ENCODE measurements at places on chromosomes 6 and 20.

DNA sequence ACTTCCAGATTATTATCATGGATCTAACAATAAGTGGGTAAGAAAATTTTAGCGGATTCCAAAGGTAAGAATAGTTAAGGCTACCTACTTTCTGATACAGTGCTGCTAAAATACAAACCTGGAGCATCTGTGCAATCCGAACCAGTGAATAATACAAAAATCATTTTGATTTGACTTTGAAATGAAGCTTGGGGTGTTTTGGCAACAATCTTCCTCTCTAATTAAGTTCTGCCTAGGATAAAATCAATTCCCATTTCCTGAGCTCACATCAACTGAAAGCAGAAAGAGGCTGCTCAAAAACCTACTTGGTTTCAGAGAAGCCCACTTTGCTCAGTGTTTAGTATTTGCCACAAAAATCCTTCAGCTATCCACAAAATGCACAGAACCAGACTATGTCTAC is 18.7 kb upstream of the SH3BGRL2 start:
- no peak for DNase-seq

DNA sequence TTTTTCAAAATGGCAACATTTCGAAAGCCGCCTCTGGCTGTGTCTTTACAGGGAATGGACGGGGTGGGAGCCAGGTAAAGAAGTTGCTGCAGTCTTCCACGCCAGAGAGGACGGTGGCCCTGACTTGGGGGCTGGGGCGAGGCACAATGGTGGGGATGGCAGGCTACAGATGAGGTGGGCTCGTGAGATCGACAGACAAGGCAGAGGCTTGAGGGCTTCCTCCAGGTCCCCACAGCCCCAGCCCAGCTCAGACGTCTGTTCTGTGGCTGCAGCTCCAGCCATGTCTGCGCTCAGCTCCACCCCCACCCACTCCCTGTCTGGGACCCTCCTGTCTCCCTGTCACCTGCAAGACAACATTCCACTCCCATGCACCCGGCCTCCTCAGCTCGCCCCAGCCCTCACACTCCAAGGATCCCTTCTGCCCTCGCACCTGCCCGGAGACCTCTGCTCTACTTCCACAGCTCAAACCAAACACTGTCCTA is 7.4 kb upstream of the C20orf144 start:
- no peak for DNase-seq

GRCh38 chr6:39322306-39322850 is at the start of gene KCNK16:
KCNK16 (minus strand) TSS chr6:39322702; CDS start chr6:39322540, 162 bp downstream.
- no peak for DNase-seq

DNA sequence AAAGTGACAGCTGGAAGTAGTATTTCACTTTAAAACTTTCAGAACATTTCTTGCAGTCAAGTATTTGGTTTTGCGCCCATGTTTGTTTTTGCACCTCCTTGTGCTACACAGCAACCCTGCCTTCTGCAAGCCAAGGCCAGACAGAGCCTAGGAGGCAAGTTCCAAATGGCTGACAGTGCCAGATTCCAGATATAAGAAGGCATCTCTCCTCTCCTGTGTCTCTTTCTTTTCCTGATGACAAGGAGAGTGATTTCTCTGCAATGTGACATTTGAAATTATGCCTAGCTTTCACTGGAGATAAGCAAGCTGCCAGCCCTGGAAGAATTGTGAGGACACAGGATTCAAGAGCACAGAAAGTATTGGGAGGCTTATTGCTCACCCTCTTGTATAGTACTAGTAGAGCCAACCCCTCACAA is 149.1 kb upstream of the TENT5A start:
- no peak for DNase-seq

DNA sequence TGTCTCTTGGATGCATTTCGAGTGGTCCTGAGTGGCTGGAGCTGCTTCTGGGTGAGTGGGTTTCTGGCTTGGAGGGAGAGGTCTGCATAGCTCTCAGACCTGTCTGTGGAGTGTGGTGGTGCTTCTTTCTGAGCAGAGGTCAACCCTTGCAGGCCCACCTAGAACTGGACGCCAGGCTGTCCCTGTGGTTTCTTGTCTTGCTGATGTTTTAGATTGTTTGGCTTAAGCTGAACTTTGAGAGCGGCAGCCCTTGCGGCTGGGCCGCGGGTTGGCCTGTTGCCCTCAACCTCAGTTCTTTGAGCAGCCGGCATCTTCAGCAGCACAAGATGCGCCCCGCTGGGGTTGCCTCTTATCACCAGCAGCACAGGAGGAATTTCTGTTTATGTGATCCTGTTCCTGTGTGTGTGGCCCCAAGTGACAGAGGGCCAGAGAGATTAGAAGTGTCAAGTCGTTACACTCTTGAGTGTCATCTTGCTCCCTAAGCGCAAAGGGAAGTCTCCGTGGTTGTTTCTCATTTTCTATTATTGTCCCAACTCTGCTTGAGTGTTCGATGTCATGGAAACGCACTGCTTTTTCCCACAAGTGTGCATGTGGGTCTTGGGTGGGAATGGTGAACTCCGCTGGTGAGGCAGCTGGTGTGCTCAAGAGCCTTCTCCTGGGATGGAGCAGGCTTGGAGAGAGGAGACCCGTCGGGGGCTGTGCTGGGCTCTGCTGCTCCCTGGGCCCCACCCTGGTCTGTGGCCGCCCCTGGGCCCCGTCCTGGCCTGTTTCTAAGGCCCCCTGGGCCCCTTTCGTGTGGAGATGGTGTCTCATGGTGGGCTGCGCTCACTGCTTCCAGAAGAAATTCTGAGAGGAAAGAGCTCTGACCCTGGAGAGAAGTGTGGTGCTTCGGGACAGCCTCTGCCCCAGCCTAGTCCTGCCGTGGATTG is 20.1 kb upstream of the SLC22A1 start:
- no peak for DNase-seq

GRCh38 chr6:1850121-1850839 is 240.6 kb downstream of the FOXC1 start:
- no peak for DNase-seq

- peak; percentile 4 for DNase-seq
These were observed 667 bp downstream of the STX11 start for GRCh38 chr6:144150710-144151657.

DNA sequence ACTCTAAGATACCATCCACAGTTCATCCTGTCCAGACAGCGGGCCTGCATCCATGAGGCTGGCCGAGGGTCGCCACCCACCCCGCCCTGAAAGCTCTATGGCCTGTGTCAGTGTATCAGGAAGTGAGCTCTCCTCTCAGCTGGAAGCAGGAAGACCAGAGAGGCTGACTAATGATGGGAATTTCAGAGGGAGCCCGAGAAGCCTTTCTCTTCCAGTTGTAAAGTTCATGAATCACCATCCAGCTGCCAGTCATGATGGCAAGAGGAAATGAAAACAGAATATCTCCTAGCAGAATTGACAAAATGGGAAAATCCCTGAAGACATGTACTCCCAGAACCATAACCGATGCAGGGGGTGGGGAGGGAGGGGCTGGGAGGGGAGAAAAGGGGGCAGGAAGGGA is 109.6 kb upstream of the RPS6KA2 start:
- DNase-seq: no peak

- no peak for DNase-seq
These were observed 19.4 kb downstream of the FAM50B start for GRCh38 chr6:3868544-3868943.

DNA sequence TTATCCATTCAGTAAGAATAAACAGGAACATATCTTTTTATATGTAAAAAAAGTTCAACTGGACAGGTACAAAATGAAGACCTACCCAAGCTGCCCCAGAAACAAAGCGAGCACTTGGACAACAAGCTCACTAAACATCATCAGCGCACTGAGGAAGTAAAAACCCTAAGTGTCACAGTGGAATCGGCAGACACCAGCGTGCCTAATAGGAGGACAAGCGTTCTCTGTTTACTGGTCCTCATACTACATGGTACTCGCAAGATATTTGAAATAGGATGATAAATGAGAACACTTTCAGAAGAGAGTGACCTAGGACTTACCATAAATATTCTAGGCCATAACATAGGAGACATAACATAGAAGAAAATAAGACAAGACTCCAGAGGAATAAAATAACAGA is 18.2 kb downstream of the MAP7 start:
- no peak for DNase-seq

DNA sequence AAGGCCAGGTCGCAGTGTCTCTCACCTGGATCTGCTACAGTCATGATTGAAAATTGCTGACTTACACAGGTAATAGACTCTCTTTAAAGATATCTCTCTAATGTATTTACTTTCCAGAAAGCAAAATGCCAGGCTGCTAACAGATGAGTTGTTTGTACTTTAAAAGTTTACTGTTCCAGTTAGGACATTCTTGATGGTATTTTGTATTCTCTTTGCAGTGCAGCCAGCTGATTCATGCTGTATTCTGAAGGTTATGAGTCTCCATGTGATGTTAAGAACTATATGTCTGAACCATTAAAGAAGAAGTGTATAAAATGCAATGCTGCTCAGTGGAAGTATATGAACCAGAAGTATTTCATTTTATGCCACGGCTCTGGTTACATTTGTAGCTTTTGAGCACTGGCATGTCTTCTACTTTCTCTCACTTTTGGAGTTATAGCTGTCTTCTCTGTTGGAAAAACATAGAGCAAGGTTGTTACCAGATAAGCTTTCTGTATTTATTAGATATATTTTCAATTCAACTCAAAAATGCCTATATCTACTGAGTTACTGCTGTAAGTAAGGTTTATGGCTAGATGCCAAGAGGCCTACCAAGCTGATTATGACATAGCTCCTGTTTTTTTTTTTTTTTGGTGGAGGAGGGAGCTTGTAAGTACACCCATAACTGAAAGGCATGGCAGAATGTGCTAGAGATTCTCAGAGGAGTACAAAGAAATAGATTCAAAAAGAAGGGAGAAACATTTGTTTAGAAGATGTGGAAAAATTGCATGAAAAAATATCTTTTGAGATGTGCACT is 130.5 kb upstream of the MAN1A1 start:
- no peak for DNase-seq

DNA sequence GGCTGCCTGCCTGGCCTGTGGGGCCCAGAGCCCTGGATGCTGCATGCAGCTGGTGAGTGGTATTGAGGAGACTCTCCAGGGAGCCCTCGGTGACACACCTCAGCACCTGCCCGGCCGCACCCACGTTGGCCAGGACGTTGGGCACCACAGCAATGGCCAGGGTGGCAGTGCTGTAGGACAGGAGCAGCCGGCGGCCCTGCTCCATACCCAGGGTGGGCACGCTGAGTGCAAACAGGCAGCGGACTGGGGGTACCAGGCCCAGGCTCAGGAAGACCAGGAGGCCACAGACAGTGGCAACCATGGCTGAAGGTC is 4.7 kb downstream of the OCSTAMP start:
- DNase-seq: no peak

DNA sequence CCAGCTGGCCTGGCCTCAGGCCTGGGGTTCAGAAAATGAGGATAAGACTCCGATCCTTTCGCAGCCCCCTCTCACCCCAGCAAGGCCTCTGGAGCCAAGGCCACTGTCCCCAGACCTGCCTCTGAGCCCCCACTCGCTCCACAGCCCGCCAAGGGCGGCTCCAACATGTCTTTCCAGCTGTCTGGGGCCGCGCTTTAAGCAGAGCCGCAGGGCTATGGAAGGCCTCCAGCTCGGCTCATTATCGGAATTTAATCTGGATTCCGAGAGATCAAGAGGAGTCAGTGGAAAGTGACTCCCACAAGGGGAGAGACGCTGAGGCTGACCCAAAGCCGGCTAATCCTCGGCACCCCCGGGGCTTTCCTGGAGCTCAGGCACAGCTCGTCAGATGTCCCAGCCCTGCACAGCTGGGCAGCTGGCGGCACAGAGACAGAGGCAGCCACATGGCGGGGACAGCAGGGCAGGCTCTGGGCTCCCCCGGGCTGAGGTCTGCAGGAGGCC is 41.8 kb downstream of the BMP7 start:
- DNase-seq: no peak

GRCh38 chr6:57254055-57254717 is 32.1 kb upstream of the RAB23 start:
- DNase-seq: no peak

- DNase-seq: no peak
These were observed 48.3 kb upstream of the IPCEF1 start for GRCh38 chr6:154404791-154405400.

DNA sequence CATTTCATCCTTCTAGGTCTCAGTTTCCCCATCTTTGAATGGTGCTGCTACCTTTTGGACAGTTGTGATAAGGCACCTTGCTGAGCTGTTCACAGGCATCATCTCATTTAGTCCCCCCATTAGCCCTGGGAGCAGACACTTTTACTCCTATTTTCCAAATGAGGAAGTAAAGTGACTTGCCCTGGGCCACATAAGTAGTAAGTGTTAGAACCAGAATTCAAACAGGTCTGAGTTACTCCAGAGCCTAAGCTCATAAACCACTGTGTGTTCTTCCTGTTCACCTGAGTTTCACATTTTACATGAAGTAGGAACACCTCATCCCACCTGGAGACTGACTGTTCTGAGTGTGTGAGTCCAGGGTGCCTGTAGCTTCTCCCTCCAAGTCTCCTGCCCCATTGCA is 43.5 kb upstream of the EPB41L1 start:
- DNase-seq: no peak

GRCh38 chr6:137883400-137884148 is 16.5 kb downstream of the TNFAIP3 start:
- no peak for DNase-seq

DNA sequence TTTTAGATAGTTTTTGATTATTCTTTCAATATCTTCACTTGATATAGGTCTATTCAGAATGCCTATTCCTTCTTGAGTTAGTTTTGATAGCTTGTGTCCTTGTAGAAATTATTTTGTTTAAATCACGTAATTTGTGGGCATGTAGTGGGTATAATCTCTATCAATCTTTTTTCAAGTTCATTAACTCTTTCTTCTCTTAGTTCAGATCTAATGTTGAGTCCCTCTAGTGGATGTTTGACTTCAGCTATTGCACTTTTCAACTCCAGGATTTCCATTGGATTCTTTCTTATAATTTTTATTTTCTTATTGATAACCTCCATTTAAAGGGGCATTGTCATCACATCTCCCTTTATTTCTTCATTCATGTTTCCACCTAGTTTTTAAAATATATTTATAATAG is 135.6 kb downstream of the COL12A1 start:
- DNase-seq: no peak

GRCh38 chr6:126176282-126176681 is 163.6 kb upstream of the CENPW start:
- no peak for DNase-seq

- DNase-seq: no peak
These were observed 51.0 kb upstream of the TFAP2A start for GRCh38 chr6:10465629-10466499.

GRCh38 chr20:52494244-52494643 is 302.7 kb upstream of the ZFP64 start:
- peak; percentile 31 for DNase-seq

GRCh38 chr6:147508866-147509608 is 547 bp downstream of the SAMD5 start:
- no peak for DNase-seq

DNA sequence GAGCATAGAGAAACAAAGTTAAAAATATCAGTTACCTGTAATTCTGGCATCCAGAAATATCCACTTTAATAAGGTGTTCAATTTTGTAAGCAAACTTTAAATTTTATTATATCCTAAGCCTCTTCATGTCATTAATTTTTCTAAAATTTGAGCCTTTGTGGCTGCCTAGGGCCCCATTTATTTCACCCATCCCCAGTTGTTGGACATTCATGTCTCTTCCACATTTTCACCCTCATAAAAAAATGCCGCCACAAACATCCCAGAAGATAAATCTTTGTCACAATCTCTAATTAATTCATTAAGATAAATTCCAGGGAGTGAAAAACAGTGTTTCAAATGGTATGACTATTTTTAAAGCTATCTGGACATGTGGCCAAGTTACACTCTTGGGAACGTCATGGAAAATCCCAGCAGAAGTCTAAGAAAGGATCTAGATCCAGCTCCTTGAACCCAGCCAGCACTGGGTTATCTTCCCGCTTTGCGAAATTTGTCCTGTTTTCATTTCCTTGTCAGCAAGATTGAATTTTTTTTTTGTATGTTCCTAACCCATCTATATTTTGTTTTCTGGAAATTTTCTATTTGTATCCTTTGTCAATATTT is 97.2 kb downstream of the TMEM242 start:
- no peak for DNase-seq

GRCh38 chr6:6439778-6440177 is 119.3 kb upstream of the F13A1 start:
- DNase-seq: no peak
